CD8-positive, alpha-beta T cell (primary cell): ENCODE measurements at places on chromosomes 2 and 18.

GRCh38 chr18:210733-211132, 52.4 kb downstream of the USP14 start:
- DNase-seq = no peak

- no peak for DNase-seq
Observed at GRCh38 chr2:122329278-122329677, 573.8 kb downstream of the TSN start.

DNA sequence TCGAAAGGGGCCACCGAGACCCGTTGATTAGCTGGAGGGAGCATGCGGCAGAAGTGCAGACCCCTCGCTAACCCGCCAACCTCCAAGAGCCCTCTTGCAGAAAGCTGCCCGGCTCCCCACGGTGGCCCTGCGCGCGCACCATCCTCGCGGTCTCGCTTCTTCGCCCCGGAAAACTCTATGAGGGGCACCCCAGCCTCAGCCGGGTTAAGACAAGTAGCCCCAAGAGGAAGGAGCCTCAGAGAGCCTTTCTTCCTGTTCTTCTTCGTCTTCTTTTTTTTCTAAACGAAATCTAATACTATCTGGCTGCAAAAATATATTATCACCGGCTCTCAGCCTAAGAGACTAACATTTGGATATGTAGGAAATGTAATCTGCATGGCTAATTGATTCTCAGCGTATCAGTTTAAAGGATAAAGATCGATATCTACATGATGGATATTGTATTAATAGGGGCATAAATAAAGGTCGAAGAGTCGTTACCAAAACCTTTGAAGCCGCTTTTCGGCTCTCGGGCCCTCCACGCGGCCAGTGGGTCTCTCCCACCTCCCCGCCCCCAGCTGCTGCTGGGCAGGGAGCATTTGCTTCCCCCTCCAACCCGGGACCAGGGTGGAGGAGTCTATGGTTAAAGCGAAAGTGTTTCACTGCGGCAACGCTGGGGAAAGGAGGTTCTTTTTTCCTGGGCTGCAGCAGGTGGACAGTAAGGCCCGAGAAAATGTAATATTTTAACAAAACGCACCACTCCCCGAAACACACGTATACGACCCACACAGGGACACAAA, 6.1 kb upstream of the PAX3 start:
- no peak for DNase-seq

GRCh38 chr2:113216321-113216720, 42.5 kb downstream of the PSD4 start:
- no peak for DNase-seq
